ENCODE measurements at places on chromosomes 7 and 10. TPM values are rescaled to one million over a fixed set of nuclear protein-coding genes. Genes with fewer than 3 reads are reported as not detected.

Gene MYO1G
- polyA plus RNA-seq = 1.8 TPM

Gene RBP3
- polyA plus RNA-seq = not detected

Gene LIPK
- polyA plus RNA-seq = not detected

Gene ZWINT
- polyA plus RNA-seq = 1.2 TPM

Gene LRRC4
- polyA plus RNA-seq = 0.17 TPM

Gene OR2A7
- polyA plus RNA-seq = 1.2 TPM

Gene PRKG1
- polyA plus RNA-seq = 0.46 TPM

Gene HOXA7
- 1.3 TPM for polyA plus RNA-seq

Gene NODAL
- polyA plus RNA-seq = not detected

Gene DENND2A
- polyA plus RNA-seq = 10.1 TPM

Gene CYP26C1
- polyA plus RNA-seq = not detected

Gene LIPN
- not detected for polyA plus RNA-seq

Gene ZPBP
- not detected for polyA plus RNA-seq

Gene FEZF1
- polyA plus RNA-seq = not detected

Gene CLDN4
- 0.34 TPM for polyA plus RNA-seq

Gene EBLN1
- not detected for polyA plus RNA-seq

Gene INA
- polyA plus RNA-seq = 1.1 TPM

Gene NOM1
- 4.2 TPM for polyA plus RNA-seq

Gene CYP3A4
- polyA plus RNA-seq = 0.10 TPM

Gene TMEM72
- polyA plus RNA-seq = not detected

Gene SPDYE6
- polyA plus RNA-seq = 0.16 TPM

Gene OPN4
- polyA plus RNA-seq = 0.02 TPM

Gene PPP1R3C
- polyA plus RNA-seq = 2.9 TPM

Gene HTR5A
- polyA plus RNA-seq = not detected

Gene CUZD1
- 1.7 TPM for polyA plus RNA-seq

Gene ZNF33A
- 11.1 TPM for polyA plus RNA-seq

Gene OAT
- 46.4 TPM for polyA plus RNA-seq

Gene KIF20B
- polyA plus RNA-seq = 0.67 TPM

Gene PBLD
- polyA plus RNA-seq = 4.5 TPM

Gene ELMO1
- 13.9 TPM for polyA plus RNA-seq

Data from adipose tissue (tissue), 3 donors.